Stimulated activated CD4-positive, alpha-beta T cell treated with anti-CD3 and anti-CD28 coated beads, Interleukin-15, amount 100 ng/mL, for 48 hours (primary cell): ENCODE measurements at places on chromosomes 2 and 18.

GRCh38 chr2:38074764-38075506, 1.0 kb downstream of the CYP1B1 start:
- DNase-seq = no peak

DNA sequence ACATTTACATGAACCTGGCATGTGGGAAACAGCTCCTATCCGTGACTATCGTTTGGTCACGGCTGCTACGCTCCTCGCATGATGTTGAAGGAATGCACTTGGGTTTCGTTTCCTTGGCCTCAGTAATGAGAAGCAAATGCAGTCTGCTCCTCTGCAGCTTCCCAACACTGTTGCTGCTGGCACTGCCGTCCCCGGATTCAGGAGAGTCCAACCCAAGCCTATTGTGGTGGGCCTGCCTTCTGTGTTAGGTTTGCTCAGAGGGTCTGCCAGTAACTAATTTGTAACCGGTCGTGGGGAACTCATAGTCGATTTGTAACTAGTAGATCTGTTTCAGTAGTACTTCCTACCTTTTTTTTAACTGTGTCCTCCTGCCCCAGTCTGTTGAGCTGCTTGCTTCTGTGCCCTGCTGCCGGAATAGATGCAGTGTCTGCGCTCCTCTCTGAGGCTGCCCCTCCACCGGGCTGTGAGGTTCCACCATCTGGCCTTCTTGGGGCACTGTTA, 58.4 kb downstream of the WDSUB1 start:
- DNase-seq = no peak

DNA sequence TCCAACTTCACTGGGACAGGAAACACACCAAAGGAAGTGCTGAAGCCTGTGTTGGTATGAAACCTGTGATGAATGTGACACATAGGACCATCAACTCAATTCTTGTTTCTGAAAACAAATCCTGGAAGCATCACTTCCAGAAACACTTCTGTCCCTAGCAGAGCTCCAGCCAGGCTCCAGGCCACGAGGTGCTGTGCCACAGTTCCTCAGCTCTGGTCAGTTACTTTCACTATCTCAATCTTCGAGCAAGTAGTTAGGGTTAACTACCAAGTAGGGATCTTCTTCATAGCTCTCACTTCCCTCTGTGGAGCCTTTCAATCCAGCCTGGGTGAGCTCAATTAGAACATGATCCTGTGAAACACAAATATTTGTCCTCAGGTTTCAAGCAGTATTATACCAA, 3.6 kb upstream of the LCT start:
- DNase-seq = no peak

DNA sequence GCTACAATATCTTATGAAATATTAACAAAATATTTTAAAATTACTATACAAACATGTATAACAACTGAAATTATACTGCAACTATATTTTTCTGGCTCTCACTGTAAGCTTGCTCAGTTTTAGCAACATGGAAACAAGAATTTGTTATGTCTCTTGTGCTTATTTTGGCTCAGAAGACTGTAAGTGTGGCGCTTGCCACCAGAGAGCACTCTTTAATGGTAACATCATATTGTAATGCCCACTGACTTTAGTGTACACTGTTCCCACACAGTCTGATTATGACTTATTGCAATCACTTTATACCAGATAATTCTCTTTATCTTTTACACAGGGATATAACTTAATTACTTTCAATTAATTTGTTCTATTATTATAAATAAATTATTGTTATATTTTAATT, 1500.6 kb upstream of the TMEFF2 start:
- no peak for DNase-seq

- no peak for DNase-seq
Observed at GRCh38 chr2:37340637-37341036, 3.8 kb upstream of the QPCT start.

DNA sequence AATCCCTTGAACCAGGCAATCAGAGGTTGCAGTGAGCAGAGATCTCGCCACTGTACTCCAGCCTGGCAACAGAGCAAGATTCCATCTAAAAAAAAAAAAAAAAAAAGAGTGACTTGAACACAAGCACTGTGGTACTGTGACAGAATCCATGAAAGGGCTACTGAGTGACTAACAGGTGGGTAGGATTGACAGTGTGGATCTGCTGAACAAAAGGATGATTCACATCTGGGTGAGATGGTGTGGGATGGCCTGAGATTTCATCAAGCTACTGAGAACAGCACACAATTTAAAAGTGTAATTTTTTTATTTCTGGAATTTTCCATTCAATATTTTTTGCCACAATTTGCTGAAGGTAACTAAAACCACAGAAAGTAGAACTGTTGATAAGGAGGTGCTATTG, 13.3 kb upstream of the SP3 start:
- peak; percentile 30 for DNase-seq

GRCh38 chr2:112936927-112937232, 25.9 kb downstream of the IL37 start:
- DNase-seq = no peak

DNA sequence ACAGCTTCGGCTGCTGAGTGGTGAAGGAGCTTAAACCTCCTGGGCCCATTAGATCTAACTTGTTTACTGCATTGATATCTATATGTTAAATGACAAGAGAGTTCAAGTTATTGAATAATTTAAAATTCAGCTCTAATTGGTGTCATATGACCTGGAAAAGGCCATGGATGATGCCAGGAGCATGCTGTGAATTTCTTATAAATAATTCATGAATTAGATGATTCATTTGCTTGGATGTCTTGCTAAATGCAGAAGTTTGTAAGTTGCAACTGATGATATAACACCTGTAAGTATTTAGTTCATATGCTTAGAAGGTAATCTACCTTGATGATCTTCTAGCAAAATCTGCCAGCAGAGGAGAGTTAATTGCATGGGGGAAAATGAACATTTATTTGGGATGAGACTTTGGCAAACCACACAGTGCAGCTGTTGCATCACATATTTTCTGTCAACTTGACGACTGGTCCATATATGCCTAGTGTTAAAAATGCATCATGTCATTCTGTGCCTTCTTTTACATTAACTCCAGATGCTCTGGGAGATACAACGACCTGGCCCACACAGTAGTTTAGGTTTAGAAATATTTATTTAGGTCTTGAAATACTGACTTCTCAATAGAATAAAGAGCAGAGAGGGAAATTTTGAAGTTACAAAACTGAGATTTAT, 226.3 kb downstream of the KIAA1328 start:
- DNase-seq = no peak

GRCh38 chr2:181988154-181988924, 2.7 kb downstream of the PPP1R1C start:
- DNase-seq = no peak

DNA sequence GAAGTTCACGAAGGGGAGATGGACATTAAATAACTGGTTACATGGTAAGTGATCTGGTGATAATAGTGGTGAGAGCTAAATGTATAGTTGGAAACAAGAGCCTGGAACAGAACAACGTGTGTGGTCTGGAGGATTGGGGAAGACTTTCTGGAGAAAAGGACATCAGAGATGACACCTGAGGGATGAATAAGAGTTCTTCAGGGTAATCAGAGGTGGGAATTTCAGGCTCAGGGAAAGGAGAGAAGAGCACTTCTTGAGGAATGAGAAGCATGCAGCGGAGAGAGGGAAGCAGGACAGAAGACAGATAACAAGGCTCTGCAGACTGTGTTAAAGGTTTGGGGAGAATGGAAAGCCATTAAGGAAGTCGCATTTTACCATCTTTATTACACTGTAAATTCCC, 450.7 kb downstream of the TNS1 start:
- no peak for DNase-seq

DNA sequence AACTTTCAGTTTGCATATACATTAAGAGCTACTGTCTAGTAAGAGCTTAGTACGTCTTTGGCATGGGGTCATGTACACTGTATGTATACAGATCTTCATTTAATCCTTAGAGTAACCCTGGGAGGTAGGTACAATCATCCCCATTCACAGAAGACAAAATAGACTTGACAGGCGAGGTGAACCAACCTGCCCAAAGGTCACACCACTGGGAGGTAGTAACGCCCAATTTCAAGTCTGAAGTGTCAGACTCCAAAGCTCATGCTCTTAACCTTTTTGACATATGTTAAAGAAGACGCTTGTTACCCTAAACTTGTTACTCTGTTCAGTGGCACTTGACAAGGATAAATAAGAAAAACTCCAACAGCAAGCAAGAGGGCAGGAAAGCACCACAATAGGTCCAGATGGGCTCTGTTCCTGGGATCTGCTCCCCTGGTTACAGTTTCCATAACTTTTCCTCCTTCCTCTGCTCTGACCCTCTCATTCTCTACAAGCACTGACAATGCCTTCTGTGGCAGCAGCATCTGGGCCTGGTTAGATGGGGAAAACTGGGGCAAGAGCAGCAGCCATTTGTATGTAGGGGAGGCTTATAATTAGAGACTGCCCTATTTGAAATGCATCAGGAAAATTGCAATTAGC, 64.7 kb upstream of the SERTAD2 start:
- DNase-seq = no peak
